ENCODE measurements at places on chromosomes 3 and 15.

DNA sequence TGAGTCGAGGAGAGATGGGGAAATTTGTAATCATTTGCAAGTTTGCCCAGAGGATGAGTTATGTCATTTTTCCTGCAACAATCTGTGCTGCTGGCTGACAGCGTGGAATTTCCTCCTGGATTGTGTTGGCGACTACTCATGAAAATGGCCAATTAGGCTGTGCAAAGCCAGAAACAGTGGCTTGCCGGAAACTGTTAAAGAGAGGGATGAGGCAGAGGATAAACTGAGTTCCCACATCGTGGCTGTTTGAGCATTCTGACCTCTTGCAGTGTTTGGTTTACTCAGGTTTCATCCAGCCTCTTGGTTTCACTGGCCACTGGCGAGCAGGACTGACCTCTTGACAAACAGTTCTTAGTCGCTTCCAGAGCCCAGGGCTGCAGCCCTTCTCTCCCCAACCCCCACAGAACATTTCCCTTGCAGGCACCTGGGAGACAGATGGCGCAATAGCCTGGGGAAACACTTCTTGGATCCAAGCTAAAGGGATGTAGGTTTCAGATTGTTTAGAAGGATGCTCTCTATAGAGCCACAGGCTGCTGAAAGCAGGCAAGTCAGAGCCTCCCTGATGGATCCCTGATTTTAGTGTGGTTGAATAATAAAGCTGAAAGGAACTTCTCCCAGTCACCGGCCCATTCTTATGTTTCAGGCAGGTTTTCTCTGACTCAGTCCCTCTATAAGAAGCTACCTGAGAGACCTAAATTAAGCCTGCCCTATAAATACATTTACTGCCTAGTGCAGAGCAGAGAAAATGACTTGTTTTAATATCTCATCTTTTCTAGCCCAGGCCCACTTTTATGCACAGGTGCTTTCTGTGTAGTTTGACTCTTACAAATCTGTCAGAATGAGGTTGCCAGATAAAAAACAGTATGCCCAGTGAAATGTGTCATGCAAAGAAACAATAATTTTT is 92.8 kb upstream of the UBE2E1 start:
- no peak for DNase-seq

GRCh38 chr3:100615684-100616083 is 6.3 kb downstream of the ADGRG7 start:
- DNase-seq = no peak

DNA sequence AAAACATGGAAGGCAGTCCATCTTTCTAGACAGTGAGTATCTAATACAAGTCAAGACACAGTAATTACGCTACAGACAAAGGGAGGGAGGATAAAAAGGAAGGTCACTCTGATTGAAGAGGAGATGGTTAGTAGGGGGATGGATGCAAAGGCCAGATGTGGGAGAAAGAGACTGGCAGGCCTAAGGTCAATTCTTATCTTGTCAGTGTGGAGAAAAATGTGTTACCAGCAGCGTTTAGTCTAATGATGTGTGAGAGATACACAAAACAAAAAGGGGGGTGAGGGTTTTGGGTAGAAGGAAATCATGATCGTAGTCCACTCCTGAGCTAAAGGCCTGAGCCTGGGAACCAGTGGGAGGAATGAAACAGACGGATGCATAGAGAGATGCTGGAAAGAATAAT is 46.7 kb downstream of the RFTN1 start:
- DNase-seq = no peak

DNA sequence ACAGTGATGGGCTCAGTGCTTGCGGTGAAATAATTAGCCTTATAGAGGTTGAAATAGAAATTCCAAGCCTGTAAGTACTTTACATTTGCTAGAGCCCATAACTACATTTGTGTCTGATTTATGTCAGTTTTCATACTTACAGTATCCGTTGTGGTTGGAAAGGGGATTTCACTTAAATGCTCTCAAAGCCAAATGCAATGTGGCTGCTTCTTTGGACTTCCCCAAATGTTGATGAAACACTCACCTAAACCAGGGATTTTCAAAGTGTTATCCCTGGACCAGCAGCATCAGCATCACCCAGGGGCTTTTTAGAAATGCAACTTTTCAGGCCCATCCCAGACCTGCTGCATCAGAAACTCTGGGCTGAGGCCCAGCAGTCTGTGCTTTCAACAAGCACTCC is 378.7 kb downstream of the MCTP2 start:
- DNase-seq = no peak

GRCh38 chr3:98039322-98040024 is 4.4 kb upstream of the GABRR3 start:
- peak; percentile 56 for DNase-seq

- peak; percentile 26 for DNase-seq
Observed at GRCh38 chr3:177196008-177196455, 1.2 kb downstream of the TBL1XR1 start.

DNA sequence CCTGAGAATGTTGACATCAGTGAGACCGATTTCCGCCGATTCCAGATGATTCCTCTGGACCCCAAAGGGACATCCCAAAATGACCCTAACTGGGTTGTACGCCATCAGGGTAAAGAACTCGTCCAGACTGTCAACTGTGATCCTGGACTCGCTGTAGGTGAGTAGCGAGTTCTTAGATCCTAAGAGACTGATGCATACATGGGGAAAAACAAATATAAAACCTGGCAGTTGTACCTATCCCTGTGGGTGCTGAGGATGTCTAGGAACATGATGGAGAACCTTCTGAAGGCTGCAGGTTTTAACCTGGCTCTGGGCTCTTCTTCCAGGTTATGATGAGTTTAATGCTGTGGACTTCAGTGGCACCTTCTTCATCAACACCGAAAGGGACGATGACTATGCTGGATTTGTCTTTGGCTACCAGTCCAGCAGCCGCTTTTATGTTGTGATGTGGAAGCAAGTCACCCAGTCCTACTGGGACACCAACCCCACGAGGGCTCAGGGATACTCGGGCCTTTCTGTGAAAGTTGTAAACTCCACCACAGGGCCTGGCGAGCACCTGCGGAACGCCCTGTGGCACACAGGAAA is 12.3 kb downstream of the THBS1 start:
- DNase-seq = no peak

- no peak for DNase-seq
Observed at GRCh38 chr3:195226900-195227447, 44.0 kb downstream of the XXYLT1 start.

GRCh38 chr3:187024536-187025226 is 94.4 kb downstream of the ST6GAL1 start:
- no peak for DNase-seq

DNA sequence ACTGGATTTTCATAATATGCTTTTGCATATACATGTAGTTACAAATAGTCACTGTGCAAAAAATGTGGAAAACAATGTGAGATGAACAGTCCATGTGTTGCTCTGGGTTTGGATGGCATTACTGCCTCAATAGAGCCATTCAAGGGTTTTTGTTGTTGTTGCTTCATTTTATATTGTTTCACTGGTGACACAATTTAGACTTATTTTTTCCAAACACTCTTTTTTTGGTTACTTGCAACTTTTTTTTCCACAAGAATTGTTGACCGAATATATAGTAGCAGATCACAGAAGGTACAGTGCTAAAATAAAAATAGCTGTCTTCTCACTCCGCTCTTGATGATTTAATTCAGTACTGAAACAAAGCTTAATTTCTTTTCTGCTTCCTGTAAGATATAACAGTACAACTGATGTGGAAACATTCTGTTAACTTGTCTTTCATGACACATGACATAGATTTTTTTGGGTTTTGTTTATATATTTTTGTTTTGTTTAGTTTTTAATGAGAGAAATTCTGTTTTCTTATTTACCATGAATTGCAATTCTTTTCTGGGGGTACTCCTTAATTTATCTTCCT is 618.6 kb downstream of the NAALADL2 start:
- DNase-seq = no peak

DNA sequence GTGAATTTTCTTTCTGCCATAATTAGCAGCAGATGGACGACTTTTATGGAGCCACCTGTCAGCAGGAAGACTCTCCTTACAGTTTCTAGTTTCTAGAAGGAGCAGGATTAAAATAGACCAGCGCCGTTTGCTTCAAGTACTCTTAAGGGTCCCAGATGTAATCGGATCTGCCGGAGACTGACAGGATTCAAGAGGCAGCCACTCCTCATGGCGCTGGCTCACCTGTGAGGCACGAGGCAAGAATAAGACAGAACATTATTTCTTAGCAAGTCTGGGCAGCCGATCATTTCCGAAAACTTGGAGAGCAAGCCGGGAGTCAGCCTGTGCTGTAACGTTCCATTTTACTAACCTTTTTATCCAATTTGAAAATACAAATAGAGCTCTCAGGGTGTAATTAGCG is 410.4 kb upstream of the RORA start:
- DNase-seq = peak; percentile 20

- no peak for DNase-seq
Observed at GRCh38 chr3:71247958-71248335, 335.6 kb downstream of the FOXP1 start.

DNA sequence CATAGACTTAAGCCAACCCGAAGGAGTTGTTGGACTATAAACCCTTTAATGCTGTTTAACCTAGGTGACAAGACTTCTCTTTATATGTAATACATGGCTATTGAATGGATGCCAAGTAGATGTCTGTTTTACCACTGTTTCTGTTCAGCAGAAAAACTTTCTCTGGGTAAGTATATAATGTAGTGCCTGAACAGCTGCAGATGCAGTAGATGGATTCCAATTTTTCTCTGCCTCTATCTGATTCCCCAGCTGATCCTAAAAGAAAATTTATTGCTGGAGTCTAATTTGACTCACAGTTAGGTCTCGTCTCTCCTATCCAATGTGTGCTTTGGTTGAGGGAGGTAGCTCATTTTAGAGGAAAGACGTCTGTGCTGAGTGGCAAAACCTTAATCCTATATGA is 256.5 kb upstream of the CBLB start:
- DNase-seq = no peak

GRCh38 chr15:78063970-78064385 is 13.5 kb downstream of the TBC1D2B start:
- no peak for DNase-seq

DNA sequence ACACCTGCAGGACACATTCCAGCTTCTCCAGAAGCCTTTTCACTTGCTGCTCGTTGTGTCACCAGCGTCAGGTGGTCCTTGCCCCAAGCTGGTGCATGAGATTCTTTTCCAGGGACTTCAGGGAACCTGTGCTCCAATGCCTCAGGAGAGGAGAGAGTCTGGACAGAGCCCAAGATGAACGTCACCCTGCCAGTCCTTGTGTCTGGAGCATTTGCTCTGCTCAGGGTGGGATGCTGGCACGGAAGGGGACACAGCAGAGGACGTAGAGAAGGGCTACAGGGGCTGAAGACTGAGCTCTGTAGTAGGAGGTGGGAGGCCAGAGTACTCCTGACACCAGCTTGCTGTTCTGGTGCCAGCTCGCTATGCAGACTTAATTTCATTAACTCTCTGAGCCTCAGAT is 262.1 kb downstream of the XXYLT1 start:
- DNase-seq = no peak

DNA sequence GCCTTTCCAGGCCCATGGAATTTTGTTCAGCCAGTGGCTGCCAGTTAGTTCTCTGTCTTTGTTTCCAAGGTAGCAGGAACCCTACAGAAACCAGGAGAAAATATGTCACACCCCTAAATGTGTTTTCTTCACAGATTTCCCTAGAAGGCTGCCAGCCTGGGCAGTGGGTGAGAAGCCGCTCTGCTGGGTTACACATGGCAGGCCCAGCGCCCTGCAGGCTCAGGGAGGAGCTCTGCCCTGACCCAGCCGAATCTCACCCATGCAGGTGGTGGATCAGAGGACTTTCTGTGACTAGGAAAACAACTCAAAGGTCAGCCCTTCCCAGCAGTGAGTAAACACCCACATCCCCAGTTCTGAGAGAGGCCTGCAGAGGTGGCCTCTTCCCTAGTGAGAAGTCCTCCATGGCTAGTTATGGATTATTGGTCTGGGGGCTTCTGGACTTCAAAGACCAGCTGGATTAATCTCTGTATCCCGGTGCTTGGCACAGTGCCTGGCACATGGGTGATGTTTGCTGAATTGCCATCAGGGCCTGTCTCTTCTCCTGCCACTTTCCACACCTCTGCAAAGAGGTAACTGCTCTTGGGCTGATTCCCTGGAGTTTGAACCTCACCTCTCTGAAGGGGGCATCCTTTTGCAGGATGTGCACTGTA is 34.7 kb upstream of the BDH1 start:
- no peak for DNase-seq

DNA sequence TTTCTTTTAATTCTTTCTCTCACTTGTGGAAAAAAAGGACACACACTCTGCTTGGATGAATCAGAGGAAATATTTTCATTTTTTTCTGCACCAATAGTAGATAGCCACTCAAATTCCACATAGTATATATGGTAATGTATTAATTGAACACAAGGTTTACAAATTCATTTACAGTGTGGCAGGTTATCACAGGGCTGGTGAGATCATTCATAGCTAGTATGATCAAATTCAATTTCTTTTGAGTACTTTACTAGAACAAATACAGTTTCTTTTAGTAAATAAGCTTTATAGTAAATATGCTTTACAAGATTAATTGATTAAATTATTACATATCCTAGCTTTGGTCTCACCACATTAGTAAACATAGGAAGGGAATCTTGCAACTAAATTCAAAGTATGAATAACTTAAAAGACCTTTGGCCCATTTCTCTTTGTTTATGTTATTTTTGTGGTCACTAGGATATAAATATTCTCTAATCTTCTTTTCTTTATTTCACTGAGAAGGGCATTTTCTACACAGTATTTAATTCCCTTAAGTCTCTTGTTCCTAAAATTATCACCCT is 40.1 kb upstream of the PARP14 start:
- DNase-seq = no peak

DNA sequence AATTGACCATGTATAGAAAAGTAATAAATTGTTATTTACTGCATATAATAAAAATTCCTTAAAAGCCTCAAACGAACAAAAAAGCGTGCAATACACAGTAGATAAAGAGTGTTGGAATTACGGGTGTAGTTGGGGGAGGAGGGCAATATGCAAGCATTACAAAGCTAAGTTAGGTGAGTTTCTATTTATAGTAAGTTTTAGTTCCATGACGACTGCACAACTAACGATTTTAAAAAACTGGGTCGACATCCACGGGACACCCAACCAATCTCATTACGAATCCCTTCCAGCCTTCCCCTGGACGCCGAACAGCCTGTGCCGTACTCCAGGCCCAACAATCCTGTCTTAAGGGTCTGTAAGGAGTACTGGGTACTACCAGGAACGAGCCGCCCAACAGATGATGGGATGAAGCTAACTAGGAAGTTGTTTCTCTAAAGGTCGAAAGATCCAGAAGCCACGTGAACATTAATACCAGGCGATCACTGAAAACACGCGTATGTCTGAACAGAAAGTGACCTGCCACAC is 677 bp downstream of the POLQ start:
- DNase-seq = no peak

GRCh38 chr3:182609575-182610156 is 183.6 kb upstream of the ATP11B start:
- peak; percentile 58 for DNase-seq
